ENCODE measurements at places on chromosomes 7 and 10.
A peak's percentile ranks its signal among the peaks of the same experiment; 100 is the strongest.

DNA sequence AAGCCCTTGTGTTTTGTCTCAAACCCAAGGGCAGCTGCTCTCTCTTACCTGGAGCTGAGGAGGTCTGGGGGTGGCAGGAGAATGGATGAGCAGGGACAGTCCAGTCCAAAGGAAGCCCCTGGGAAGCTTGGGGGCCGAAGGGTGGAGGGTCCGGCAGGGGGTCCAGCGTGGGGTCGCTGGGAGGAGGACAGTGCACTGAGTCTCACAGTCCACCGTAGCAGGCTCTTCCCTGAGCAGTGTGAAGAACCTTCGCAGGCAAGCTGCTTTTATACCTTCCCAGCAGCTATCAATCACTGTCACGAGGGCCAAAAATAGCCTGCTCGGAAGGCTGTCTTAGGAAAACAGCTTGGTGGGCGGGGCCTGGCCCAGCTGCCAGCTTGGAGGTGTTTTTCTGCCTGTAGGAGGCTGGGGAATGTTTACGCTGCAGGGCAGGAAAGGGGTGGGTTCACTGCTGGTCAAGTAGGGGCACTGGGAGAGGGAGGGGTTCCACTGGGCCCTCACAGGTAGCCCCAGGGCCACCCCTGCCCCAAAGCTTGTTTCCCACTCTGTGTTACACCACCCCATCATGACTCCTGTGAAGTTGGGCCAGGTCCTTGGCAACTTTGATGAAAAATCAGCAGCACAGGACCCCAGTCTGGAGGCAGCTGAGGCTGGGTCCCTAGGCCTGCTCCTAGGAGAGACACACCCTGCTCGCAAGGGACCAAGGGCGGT, at the start of gene DEPP1:
TSS of gene DEPP1 (minus strand) at position 240 of the 711 bp plus-strand sequence. CDS start 779 bp downstream, outside the sequence.
- DNase-seq, result peak; percentile 92

GRCh38 chr7:117169907-117170306, 153.0 kb downstream of the WNT2 start:
- no peak for DNase-seq

DNA sequence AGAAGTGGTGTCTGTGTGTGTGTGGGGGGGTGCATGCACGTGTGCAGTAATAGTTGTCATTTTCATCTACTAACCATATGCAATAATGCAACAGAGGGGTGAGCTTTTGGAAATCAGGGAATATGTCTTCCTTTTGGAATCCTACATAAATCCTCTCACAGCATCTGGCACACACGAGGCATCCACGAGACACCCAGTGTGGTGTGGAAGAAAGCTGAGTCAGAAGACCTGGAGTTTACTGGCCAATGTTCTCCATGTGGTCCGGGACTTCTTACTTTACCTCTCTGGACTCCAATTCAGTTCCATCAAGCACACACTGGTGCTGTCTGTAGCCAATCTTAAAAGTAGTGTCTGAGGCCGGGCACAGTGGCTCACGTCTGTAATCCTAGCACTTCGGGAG, 43.1 kb upstream of the C10orf90 start:
- no peak for DNase-seq

GRCh38 chr7:117750612-117751563, 122.4 kb downstream of the CTTNBP2 start:
- DNase-seq, result peak; percentile 7

- peak; percentile 52 for DNase-seq
Measured at GRCh38 chr10:13632440-13632839, 45.7 kb downstream of the PRPF18 start.
